ENCODE measurements at places on chromosomes 7 and 10.

DNA sequence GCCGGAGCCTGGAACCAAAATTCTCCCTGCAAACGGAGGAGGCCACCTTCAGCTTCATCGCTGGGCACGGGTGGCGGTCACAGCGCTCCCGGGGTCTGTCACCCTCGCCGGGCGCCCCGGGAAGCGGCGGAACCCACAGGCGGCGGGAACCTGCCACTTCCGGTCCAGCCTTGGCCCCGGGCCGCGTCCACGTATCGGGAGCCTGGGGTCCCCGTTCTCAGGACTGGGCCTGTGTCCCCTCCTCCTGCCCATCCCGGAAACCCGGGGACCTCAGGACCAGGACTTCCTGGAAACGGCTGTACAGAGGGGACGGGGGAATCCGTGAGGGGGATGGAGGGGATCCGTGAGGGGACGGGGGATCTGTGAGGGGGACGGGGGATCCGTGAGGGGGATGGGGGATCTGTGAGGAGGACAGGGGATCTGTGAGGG is 25.4 kb downstream of the PDGFA start:
- no peak for DNase-seq

- DNase-seq, result no peak
Measured at GRCh38 chr10:35643151-35644049, 1.3 kb upstream of the FZD8 start.

DNA sequence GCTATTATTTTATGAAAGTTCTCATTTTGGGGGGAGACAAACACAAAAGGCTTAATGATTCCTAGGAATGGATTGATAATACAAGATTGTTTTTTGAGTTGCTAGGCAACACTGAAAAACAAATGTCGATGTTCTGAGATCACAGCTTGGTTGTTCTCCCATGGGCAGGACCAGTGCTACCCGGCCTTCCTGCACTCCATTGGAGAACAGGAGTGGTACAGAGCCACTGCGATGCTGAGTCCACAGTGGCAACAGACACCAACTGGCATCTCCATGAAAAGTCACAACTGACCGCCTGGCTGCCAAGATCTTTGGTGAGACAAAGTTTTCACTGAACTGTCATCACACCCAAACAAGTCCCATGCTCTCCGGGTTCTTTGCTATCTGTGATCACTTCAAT is 68.9 kb upstream of the NMT2 start:
- peak; percentile 48 for DNase-seq

DNA sequence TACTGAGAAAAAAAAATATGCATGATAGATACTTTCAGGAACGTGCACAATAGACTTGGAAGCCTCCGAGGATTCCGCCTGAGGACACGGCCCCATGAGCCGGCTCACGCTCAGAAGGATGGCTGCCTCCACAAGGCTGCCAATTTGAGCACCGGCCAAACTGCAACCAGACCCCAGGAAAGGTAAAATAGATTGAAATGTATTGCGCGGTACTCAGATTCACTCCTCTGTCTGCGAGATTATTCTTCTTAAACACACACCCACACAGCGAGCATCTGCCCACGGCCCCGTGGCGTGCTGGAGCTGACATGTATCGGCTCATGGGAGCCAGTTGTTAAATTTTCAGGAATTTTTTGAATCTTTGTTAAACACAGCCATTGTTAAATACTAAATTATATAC is 653.2 kb upstream of the MKI67 start:
- DNase-seq, result no peak

DNA sequence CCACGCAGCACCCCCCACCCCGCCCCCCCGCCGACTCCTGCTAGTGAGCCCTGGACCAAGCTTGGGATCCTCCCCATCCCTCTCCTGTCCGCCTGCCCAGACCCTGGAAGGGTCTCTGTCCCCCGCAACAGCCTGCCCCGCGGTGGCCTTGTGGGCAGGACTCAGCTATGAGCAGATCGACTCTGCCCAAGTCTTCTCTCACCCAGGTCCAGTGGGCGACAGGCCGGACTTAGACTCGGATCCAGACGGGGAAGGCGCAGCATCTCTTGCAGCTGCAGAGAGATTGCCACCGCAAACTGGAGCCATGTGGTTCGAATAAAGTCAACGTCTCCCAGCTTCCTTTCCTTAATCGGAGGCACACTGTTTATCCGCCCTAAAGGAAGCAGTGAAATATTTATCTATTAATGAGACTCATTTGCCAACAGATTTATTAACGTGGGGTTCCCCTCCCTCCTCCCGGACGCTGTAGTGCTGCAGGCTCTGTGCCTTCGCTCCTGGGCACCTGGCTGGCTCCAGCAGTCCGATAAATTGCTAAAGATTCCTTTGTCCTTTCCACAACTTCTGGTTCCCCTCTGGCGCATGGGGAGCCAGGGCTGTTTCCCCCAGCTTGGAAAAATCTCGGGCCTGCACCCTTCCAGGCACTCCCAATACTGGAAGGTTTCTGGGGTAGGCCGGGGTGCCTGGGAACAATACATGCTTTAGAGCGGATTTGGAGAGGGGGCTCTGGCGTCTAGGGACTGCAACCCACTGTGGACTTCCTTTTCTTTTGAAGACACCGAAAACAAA is 634 bp upstream of the HOXA7 start:
- no peak for DNase-seq

- DNase-seq, result no peak
Measured at GRCh38 chr10:105538874-105539273, 897.8 kb downstream of the SORCS3 start.

GRCh38 chr7:114021135-114021534 is 102.3 kb upstream of the PPP1R3A start:
- DNase-seq, result no peak
